ENCODE measurements at places on chromosomes 16 and 17.
A peak's percentile ranks its signal among the peaks of the same experiment; 100 is the strongest.

DNA sequence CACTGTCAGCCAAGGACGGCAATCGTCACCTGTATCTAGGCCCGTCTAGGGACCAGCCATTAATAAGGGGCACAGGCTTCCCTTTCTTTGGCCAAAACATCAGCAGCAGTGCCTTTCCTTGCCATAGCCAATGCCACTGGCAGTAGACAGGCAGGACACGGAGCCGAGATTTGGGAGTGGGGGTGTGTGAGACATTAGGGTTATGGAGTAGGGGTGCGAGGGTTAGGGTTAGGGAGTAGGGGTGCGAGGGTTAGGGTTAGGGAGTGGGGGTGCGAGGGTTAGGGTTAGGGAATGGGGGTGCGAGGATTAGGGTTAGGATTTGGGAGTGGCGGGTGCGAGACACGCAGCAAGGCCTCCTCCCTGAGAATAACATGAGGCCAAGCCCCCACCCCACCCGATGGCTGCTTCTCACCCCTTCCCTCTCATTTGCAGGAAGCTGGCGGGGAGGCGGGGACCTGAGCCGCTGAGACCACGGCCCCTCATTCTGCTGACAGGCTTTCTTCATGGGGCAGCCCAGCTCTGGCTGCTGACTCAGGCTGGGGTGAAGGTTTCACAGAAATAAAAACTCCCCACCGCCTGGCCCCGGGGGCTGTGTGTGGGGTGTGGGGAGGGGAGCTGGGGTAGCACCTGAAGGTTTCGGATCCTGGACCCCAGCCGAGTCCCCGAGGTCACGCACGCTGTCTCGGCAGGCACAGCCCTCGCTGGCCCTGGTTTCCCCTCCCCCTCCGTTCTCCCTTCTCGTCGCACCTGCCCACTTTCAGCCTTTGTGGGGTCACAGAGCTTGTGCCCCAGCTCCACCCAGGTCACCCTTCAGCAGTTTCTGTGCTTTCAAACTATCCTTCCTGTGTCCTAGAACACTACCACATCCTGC, 93.8 kb downstream of the PGS1 start:
- no peak for DNase-seq

DNA sequence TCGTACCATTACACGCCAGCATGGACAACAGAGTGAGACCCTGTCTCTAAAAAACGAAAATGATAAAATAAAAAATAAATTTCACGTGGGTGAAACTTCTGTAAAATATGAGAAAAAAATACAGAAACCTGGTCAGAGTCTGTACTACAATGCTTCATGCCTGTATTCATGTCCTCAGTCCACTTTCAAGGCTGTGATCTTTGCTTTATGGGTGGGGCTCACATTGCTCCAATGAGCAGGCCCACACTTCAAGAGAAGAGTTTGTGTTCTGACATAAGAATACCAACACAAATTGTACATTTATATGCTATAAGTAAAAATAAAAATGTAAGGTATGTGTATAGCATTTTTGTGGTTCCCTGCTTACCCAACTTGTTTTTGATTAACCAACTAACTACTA, 32.2 kb upstream of the ABCA3 start:
- DNase-seq = no peak

DNA sequence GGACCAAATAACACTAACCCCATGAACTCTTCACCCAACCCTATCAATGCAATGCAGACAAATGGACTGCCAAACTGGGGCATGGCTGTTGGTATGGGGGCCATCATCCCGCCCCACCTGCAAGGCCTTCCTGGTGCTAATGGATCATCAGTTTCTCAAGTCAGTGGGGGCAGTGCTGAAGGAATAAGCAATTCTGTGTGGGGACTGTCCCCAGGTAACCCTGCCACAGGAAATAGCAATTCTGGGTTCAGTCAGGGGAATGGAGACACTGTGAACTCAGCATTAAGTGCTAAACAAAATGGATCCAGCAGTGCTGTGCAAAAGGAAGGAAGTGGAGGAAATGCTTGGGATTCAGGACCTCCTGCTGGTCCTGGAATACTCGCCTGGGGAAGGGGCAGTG, 78.9 kb downstream of the TMC6 start:
- no peak for DNase-seq

- DNase-seq = no peak
Observed at GRCh38 chr17:63138713-63139112, 172.7 kb downstream of the TANC2 start.

- no peak for DNase-seq
Observed at GRCh38 chr17:45759761-45760160, 24.4 kb upstream of the CRHR1 start.

DNA sequence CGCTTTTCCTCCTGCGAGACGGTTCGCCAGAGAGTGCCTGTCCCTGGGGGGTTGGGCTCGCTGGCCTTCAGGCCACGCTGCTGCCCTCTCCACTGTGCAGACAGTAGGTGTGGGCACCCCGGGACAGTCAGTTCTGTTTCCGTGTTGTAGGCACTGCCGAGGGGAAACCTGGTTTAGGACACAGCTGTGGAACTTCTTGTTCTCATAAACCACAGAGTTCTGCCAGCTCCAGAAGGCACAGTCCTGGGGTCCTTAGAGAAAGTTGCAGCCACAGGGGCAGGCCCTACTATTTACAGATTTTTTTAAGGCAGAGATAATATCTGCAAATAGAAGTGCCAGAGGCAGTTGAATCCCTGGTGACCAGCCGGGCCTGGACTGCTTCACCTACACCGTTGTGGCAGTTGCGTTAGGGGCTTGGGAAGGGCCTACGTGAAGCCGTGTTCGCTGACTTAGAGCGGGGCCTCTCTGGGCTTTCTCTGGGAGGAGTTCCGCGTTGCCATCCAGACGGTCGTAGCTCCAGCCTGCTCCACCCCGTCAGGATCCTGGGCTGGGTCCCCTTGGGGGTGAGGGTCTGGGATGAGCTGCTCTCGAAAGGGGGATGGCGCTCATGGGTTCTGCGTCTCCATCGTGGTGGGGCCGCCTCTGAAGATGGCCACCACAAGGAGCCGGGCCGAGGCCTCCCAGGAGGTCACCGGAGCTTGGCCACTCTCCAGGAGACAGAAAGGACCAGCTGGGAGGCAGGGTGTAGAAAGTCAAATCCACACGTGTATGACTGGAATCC, 126.3 kb downstream of the BANP start:
- DNase-seq = no peak

GRCh38 chr17:36686123-36686669, 84.8 kb downstream of the MRM1 start:
- DNase-seq = no peak

DNA sequence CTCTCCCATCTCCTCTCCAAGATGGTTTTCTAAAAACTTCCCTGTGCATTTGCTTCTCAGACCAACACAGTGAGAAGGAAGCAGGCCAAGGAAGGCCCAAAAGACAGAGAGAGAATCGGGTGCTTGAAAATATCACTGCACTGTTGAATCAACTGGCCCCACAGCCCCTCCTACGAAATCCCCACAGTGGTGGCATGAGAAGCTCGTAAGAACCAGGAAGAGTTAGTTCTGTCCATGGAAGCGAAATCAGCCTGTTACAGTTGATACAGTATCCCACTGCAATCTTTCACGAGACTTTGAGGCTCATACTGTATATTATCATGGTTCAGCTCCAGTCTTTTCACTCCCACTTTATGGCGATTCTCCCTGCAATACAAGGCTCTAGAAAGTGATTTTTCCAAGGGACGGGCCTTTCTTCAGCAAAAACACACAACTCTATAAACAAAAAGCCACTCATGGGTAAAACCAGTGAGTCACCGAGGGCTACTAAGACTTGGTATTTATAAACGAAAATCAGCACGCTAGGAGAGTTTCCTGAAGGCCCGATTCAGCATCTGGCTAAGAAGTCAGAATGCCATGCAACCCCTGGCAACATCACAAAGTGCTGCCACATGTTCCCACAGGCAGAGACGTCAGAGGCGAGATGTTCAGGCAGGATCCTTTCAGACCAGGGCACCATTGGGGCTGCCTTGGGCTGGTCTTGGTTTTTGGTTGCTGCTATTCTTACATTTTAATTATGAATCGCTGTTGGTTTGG, 185.7 kb downstream of the IRX5 start:
- no peak for DNase-seq

DNA sequence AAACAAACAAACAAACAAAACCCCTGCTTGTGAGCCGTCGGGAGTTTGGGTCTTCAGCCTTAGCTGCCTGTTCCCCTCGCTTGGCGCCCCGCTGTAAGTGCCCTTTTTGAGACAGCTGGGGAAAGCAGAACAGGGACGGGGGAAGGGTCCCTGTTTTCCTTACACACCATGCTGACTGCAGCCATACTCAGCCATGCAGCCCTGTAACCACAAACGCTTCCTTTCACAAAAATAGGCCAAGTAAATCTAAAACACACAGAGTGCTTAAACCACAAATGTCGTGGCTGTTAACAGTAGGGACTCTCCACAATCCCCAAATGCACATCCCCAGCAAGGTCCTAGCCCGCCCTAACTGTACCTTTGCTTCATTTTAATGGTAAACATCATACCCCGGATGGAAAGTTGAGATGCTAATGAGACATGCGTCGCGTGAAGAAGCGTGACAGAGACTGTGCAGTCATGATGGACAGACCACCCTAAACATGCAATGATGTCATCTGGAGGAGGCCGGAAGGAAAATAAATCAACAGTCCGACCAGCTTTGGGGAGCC, 129.9 kb downstream of the MGAT5B start:
- no peak for DNase-seq

DNA sequence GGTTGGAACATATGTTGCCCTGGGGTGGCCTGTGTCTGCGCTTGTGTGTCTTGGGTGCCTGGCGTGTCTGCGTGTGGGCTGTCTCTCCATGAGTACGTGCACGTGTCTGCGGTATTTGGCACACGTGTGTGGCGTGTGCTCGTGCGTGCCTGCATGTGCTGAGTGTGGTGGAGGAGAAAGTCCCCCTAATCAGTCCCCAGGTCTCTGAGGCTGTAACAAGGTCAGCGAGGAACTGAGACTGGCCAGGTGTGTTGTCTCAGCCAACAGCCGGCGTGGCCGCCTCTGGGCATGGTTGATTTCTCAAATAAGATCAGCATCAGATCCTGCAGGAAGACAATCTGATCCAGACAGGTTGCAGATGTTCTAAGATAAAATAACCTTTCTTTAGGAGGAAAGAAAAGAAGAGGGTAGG, 3.5 kb upstream of the CPNE7 start:
- no peak for DNase-seq

DNA sequence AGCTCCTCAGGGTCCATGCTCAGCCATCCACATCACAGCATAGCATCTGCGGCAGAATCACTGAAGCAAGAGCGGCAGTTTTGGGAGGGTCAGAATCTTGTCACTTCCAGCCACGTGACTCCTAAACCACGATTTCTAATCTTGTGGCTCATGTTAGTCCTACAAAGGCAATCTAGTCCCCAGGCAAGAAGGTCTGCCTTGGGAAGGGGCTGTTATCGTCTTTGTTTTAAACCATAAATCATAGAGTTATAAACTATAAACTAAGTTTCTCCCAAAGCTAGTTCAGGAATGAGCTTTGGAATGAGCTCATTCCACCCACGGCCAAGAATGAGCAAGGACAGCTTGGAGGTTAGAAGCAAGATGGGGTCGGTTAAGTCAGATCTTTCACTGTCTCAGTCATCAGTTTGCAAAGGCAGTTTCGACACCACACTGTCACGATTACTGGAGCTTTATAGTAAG, 20.8 kb upstream of the DNAH17 start:
- DNase-seq = no peak

- no peak for DNase-seq
Observed at GRCh38 chr17:63984651-63985386, 12.1 kb upstream of the SCN4A start.

DNA sequence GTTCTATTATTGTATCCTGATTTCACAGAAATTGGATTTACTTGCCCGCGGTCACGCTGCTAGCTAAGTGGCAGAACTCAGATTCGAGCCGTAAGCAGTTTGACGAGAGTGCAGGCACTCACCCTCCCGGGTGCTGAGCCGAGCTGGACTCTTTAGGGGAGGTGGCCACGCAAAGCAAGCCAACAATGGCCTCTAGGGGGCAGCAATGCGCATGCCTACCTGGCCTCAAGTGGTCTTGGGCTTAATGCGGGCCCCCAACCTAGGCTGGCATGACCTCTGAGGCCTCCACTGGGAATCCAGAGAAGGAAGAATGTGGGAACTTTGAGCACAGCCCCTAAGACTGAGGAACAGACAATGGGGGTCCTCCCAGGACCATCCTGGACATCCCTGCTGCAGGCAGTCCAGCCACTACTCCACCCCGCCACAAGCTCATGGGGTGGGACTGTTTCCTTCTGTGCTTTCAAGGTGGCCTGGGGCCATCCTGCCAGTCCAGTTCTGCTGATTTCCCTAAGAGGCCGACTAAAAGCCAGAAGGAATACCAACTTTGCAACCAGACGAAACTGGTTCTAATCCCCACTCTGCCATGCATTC, 276.5 kb downstream of the XYLT1 start:
- no peak for DNase-seq

DNA sequence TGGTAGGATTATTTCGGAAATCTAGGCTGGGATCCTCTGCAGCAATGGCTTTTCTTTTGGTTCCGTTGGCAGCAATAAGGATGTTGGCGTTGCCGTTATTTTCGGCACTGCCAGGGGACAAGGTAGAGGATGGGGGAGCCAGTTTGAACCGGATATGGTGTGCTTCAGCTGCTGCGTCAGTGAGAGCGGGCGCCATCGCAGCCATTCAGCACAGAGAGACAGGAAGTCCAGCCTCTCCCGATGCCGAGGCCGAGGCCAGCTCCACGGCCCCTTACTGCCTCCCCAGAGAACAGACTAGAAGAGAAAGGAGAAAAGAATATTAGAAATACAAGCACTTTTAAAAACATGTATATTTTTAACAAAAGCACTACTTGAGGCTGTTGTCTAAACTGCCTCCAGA, 21.3 kb downstream of the KANSL1 start:
- no peak for DNase-seq

- no peak for DNase-seq
Observed at GRCh38 chr17:77316191-77316641, 175.4 kb downstream of the SEC14L1 start.

GRCh38 chr17:65228734-65229620, 91.8 kb downstream of the RGS9 start:
- no peak for DNase-seq

GRCh38 chr17:65055708-65056638, 567 bp downstream of the GNA13 start:
- no peak for DNase-seq

- peak; percentile 77 for DNase-seq
Observed at GRCh38 chr16:67278773-67279295, 498 bp upstream of the PLEKHG4 start.

DNA sequence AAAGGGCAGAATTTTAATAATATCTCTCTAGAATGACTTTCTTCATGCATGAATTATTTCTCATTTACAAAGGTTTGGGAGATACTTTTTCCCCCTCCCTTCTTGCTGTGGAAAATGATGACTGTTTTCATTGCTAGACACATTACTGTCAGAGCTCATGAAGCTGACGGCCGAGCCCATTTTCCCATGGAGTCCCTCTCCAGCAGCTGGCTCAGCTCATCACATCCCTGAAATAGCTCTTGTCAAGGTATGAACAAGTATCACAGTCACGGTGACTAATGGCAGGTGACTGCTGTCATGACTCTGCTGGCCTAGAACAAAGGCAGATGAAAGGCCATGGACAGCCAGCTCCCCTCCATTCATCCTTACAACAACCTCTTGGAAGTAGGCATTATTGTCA, 208.1 kb downstream of the ABCC12 start:
- DNase-seq = no peak

- no peak for DNase-seq
Observed at GRCh38 chr17:82870541-82870940, 30.7 kb upstream of the ZNF750 start.

GRCh38 chr16:50272111-50272571, 5.8 kb downstream of the ADCY7 start:
- no peak for DNase-seq

- no peak for DNase-seq
Observed at GRCh38 chr16:85380905-85381737, 232.0 kb upstream of the GSE1 start.

- no peak for DNase-seq
Observed at GRCh38 chr16:58421529-58421928, 29.3 kb downstream of the GINS3 start.
